Amygdala (tissue), 56 donors: ENCODE measurements at places on chromosomes 5 and 9.

DNA sequence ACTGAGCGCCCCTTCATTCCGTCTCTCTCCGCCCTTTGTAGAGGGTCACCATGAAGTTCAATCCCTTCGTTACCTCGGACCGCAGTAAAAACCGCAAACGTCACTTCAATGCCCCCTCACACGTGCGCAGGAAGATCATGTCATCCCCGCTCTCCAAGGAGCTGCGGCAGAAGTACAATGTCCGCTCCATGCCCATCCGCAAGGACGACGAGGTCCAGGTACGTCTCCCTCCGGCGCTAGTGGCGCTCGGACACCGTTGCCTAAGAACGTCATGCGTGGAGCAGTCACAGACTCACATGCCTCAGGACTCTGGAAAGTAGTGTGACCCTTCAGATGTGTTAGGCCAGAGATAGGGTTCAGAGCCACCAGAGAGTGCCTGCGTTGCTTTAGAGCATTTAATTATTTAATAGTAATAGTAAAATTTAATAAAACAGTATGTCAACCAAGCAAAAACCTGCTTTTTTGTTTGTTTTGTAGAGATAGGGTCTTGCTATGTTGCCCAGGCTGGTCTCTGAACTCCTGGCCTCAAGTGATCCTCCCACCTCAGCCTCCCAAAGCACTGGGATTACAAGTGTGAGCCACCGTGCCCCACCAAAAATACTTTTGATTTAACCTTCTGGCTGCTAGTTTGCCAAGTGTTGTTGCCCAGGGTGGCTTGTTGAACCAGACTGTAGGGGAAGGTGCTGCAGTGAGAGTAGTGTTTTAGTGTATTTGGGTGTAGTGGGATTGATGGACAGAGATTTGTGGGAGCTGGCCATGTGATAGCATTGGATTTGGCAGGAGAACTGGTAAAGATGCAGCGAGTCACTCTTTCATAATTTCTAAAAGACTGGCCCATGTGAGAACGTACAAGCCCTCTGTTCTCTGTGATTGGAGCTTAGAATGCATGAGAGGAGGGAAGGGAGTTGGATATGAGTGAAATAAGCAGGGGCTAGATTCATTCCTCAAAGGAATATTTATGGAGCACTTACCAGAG lies 888 bp downstream of the RPL26L1 start:
- DNase-seq, result no peak

DNA sequence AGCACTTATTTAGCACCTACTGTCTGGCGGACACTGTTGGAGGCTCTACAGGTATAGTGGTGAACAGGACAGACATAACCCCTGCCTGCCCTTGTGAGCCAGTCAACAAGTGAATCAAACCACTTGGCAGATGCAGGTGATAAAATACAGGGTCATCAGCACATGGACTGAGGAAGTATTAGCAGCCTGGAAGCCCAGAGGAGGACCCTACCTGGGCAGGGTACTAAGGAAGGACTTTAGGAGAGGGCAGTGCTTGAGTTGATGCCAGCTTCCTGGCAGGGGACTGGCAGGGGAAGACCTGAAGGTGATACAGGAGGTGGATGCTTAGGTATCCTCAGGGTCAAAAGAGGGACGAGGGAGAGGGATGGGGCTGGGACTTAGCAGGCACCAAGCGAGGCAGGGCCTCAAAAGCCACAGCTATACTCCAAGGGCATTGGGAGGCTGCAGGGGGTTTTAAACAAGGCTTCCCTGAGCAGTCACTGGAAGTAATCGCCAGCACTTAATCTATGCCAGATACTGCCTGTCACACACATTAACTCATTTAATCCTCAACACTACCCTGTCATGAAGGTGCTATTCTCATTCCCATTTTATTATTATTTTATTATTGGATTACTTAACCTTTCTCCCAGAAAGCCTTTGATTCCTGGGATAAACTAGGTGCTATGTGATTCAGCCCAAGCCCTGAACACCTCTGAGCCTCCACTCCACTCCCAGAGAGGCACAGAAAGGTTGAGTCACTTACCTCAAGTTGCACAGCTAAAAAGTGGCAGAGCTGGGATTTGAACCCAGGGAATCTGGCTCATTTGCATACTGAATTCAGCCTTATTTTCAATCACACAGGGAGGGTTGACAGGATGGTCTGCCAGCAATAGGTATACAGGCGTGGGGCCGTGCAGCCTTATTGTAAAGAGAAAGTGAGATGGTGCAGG lies 63.8 kb upstream of the ORM1 start:
- no peak for DNase-seq

- no peak for DNase-seq
Measured at GRCh38 chr5:73636408-73636807, 10.4 kb downstream of the ARHGEF28 start.

- DNase-seq, result no peak
Measured at GRCh38 chr5:19555876-19556275, 432.1 kb downstream of the CDH18 start.

DNA sequence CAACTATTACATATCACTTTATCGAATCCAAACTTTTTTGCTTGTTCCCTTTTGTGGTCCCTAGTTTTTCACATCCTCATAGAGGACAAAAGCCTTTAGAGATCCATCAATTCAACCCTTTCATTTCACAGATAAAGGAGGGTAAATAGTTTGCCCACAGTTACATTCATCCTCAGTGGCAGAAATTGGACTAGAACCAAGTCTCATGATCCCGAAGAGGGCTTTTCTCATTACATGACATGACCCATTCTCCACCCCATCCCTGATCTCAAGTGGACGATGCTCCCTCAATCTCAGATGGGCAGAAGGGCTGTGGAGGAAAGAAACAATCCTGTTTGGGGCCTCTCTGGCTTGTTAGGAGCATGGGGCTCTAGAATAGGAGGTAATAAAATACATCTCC lies 23.1 kb downstream of the TICAM2 start:
- DNase-seq, result no peak

DNA sequence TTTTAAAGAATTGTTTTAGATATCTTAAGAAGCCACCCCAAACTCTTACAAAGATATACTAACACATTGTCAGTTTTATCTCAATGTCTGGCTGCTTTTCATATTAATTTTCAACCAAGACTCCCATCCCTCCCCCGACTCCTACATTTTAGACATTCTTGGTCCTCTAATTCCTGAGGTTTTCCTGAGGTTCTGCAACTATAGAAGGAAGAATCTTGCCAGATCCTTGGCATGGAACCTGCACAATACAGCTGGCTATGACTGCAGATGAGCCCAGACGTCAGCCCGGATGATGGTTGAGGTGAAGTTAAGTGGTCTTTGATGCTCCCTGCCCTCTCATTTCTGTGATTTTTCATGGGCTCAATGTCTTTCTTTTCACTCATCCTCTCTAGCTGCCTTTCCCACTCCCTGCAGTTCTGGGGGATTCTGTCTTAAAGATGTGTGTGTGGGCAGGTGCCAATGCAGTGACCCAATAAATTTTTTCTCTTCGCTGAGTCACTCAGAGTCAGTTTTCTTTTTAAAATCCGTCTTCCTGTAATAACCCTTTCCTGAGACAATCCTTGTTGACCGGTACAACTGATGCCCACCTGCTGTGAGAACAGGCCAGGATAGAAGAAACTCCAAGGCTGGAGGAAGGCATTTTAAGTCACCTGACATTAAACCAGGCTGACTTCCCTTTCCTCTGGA lies 237.8 kb upstream of the GAS1 start:
- no peak for DNase-seq

DNA sequence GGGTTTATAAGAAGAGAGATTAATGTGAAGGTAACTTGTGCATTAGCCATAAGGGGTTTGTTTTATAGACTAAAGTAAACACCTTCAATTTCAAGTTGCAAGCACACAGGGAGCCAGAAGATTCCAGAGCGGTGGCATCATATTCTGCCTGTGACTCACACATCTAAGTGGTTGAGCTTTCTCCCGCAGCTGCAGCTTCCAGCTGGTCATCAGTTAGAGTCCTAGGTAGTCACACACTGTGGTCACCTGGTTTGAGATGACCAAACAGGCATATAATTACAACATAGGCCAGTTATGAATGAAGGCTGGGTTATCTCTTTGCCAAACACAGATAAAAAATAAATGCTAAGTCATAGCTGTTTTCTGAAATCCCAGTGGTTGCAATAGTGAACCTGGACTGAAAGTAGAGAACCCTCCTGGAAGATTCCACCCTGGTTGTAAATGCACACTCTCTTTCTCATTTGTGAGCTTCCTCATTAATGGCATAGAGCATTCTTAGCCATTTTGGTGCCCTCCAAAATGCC lies 171.3 kb downstream of the GDNF start:
- DNase-seq, result no peak

DNA sequence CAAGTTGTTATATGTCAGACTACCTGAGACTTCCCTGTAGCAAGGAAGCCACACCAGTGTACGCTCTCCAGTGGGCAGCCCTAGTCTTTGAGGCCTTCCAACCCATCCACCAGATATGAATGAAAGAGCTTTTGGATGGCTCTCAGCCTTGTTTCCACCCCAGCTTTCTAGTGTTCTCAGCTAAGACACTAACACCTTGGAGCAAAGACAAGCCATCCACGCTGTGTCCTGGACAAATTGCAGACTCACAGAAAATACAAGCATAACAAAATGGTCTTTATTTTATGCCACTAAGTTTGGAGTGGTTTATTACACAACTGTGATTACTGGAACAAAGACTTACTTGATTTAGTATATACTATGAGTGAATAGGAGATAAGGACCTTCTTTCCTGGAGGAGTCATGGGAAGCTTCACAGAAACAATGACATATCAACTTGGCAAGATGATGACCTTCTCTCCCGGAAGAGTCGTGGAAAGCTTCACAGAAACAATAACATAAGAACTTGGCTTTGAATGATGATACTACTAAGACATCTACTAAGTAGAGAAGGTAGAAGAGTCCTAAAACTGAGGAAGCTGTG lies 134.0 kb upstream of the VCAN start:
- DNase-seq, result no peak

DNA sequence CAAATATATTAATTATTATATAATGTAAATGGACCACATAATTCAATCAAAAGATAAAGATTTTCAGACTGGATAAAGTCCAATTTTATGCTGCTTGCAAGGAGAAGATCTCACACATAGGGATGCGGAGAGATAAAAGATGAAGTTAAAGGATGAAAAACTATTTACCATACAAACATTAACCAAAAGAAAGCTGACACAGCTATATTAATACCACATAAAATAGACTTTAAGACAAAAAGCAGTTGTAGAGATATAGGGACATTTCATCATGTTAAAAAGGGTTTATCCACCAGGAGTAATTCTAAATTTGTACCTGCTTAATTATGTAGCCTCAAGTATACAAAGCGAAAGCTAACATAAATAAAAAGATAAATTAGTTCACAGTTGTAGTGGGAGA lies 15.2 kb upstream of the NSG2 start:
- DNase-seq, result no peak

GRCh38 chr9:130266236-130267098 lies 907 bp downstream of the HMCN2 start:
- no peak for DNase-seq

GRCh38 chr9:115210699-115211098 lies 92.7 kb upstream of the TNC start:
- DNase-seq, result no peak

- DNase-seq, result no peak
Measured at GRCh38 chr9:28435456-28435855, 862.2 kb upstream of the C9orf72 start.

GRCh38 chr9:74431467-74431866 lies 65.7 kb upstream of the RORB start:
- DNase-seq, result no peak

- no peak for DNase-seq
Measured at GRCh38 chr5:60287174-60287771, 393.7 kb upstream of the PDE4D start.

DNA sequence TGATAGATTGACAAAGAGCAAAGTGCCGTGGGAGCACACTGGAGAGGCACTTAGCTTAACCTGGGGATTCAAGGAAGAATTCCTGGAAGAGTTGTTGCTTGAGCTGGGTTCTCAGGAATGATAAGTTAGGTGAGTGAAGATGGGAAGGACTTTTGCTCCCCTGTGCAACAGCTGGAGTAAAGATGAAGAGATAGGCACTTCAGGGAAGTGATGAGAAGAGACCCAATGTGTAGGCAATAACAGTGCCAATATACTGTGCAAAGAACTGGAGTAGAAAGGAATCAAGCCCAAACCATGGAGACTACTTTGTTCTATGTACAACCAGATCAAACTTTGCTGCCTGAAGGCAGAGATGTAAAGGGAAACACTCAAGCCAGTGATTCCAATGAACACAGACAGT lies 92.2 kb downstream of the ADGRV1 start:
- no peak for DNase-seq

DNA sequence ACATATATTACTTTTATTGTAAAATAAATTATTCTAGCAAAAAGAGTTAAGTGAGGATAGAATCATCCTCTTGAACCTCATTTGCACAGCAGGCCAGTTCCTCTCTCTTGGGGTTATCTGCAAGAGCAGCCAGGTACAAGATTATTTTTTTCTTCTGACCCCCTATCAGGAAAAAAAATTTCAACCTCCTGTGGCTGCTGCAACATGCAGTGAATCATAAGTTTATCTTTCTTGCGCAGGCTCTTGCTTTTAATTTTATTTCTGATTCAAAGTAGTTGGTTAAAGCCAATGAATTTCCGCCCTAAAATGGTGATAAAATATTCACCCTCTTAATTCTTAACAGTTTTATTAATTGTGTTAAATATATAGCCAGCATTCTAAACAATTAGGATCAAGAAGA lies 69.7 kb upstream of the PPP3R2 start:
- DNase-seq, result no peak

DNA sequence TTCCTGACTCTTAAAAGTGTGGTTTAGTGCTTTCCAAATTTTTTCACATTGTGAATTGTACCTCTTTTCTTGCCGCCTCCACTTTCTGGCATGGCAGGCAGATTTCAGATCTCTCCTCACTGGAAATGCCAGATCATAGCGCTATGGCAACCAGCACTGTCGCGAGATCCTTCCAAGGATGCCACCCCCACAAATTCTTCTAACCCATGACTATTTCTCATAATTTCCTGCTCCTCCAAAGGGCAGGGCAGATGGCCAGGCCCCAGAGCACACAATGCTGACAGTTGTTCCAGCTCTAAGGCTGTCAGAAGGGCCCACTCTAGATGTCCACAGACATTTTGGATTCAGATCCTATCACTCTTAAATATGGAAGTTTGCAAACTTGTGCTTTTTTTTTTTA lies 446.2 kb upstream of the RIOK2 start:
- no peak for DNase-seq

GRCh38 chr5:67133217-67133616 lies 63.4 kb downstream of the CD180 start:
- DNase-seq, result no peak

GRCh38 chr9:2524601-2525000 lies 97.0 kb upstream of the VLDLR start:
- no peak for DNase-seq

- DNase-seq, result no peak
Measured at GRCh38 chr5:58105836-58106235, 354.1 kb downstream of the PLK2 start.

- DNase-seq, result no peak
Measured at GRCh38 chr5:81354093-81354492, 39.8 kb downstream of the ACOT12 start.

GRCh38 chr5:148733601-148734438 lies 79.5 kb upstream of the HTR4 start:
- DNase-seq, result peak; percentile 59
